Activated naive CD4-positive, alpha-beta T cell treated with anti-CD3 and anti-CD28 coated beads for 36 hours (primary cell): ENCODE measurements at places on chromosomes 4 and X.

- H3K4me1 ChIP-seq, result no peaks in the 10 kb centered on the region
- no peak overlapping the region for H3K4me3 ChIP-seq
- H3K27ac ChIP-seq, result no peak overlapping the region
- no peaks in the 10 kb centered on the region for H3K36me3 ChIP-seq
These were observed 16.0 kb upstream of the SH3TC1 start for GRCh38 chr4:8182858-8183725.

DNA sequence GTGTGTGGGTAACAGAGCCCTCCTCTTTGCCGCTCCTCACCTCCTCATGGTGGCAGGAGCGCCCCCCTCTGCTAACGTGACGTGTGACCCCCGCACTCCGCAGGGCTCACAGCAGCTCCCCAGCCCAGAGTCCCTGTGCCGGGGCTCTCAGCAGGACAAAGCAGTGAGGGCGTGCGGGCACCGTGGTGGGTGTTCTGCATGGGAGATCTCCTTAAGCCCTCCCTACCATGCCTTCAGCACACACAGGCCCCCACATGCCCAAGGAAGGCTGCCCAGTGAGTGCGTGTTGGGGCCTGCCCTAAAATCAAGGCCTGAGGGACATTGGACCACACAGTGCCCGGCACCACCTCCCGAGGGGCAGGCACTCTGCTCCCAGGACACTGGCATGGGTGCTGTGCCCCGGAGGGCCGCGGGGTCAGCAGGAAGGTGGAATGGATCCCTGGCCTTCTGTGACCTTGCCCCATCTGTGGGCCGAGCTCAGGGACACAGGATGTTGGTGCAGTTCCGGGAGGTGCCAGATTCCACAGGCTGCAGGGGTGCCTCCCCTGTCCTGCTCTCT, 10.1 kb downstream of the PSAPL1 start:
- no peak overlapping the region for H3K27ac ChIP-seq
- H3K4me3 ChIP-seq, result no peak overlapping the region
- no peak for DNase-seq
- H3K27me3 ChIP-seq, result no peaks in the 10 kb centered on the region

GRCh38 chrX:94752434-94753169, 1078.6 kb downstream of the FAM133A start:
- H3K4me1 ChIP-seq, result no peaks in the 10 kb centered on the region
- H3K27ac ChIP-seq, result no peak overlapping the region
- no peaks in the 10 kb centered on the region for H3K27me3 ChIP-seq
- H3K36me3 ChIP-seq, result no peaks in the 10 kb centered on the region
- DNase-seq, result no peak

GRCh38 chrX:36534900-36535299, 473.3 kb upstream of the FAM47C start:
- no peak overlapping the region for H3K27ac ChIP-seq
- no peak for DNase-seq
- no peak overlapping the region for H3K4me3 ChIP-seq
- no peaks in the 10 kb centered on the region for H3K36me3 ChIP-seq
- no peaks in the 10 kb centered on the region for H3K27me3 ChIP-seq
- no peaks in the 10 kb centered on the region for H3K4me1 ChIP-seq

GRCh38 chr4:90080116-90080515, 47.1 kb upstream of the CCSER1 start:
- no peak overlapping the region for H3K27ac ChIP-seq
- no peak for DNase-seq
- H3K4me3 ChIP-seq, result no peak overlapping the region
- H3K36me3 ChIP-seq, result no peaks in the 10 kb centered on the region

DNA sequence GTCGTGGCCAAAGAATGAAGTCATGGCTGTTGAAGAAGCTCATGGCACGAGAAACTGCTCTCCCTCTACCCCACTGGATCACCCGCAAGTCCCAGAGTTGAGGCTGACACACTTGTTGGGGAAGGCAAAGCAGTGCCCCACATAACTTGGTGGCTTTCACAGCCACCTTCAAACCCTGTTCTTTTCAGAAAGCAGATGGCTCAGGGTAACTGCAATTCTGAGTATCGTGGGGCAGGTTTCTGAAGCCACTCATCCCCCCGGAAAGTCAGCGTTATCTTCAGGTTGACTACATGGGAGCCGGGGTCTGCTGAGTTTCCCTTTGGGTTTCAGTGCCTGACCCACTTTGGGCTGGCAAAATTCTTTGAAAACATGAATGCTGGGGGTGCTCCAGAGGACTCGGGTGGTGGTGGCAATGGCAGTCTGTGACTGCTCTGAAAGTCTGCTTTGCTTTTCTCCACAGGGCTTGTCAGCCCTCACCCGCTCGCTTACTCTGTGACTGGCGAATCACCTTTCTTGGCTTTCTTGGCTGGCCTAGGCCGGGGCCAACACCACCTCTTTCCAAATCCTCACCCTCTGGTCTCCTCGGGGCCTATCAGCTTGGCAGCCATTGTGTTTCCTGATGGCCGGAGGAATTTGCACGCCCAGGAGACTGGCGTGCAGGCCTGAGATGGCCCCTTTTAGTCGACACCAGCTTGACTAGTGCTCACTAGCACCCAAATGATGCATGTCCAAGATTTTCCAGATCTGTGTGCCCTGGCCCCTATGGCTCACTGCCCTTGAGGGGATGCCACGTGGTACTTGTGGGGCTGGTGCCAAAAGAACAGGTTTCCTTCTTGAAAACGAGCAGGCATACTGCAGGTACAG, 7.3 kb downstream of the PPP1R3F start:
- peaks cover 2% of the 10 kb centered on the region for H3K36me3 ChIP-seq
- peak overlapping the region; percentile 94 for H3K27ac ChIP-seq
- no peaks in the 10 kb centered on the region for H3K27me3 ChIP-seq
- H3K4me1 ChIP-seq, result peaks cover 86% of the 10 kb centered on the region
- peak; percentile 64 for DNase-seq

DNA sequence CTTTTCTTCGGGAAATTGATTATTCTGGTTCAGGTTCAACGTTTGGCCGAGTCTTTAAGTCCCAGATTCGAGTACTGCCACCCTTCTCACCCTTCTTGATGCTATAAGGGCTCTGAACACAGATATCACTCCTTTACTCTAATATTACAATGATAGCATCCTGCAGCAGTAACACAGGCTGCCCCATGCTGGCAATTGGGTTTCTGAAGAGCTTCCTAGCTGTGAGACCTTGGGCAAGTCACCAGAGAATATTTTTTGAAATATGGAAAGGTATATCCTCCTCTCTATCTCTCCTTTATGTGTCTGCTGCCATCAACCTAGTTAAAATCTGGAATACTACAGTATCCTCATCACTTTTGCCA, 297 bp upstream of the MTMR8 start:
- peak overlapping the region; percentile 89 for H3K4me3 ChIP-seq
- no peaks in the 10 kb centered on the region for H3K36me3 ChIP-seq
- H3K4me1 ChIP-seq, result peaks cover 17% of the 10 kb centered on the region
- no peak for DNase-seq
- H3K27me3 ChIP-seq, result no peaks in the 10 kb centered on the region
- H3K27ac ChIP-seq, result peak overlapping the region; percentile 75

GRCh38 chr4:96776920-96777527, 937.1 kb downstream of the PDHA2 start:
- H3K27me3 ChIP-seq, result no peaks in the 10 kb centered on the region
- no peaks in the 10 kb centered on the region for H3K4me1 ChIP-seq
- no peaks in the 10 kb centered on the region for H3K36me3 ChIP-seq
- H3K27ac ChIP-seq, result no peak overlapping the region
- H3K4me3 ChIP-seq, result no peak overlapping the region

GRCh38 chr4:43380093-43380492, 487.6 kb downstream of the GRXCR1 start:
- H3K4me3 ChIP-seq, result no peak overlapping the region
- no peaks in the 10 kb centered on the region for H3K36me3 ChIP-seq
- H3K4me1 ChIP-seq, result no peaks in the 10 kb centered on the region
- H3K27me3 ChIP-seq, result no peaks in the 10 kb centered on the region

DNA sequence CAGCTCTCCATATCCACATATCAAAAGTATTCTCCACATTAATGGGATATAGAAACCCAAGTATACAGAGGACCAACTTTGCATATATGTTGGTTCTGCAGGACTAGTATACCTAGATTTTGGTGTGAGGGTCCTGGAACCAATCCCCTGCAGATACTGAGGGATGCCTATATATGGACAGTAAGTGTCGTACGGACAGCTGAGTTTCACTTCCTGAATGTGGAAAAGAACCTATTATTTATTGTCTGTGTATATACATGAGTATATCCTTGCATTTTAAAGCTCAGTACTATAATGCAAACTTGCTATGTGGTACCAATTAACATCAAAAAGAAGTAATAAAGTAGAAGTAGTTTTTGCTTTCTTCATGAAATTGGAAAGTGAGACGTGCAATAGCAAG, 101.9 kb downstream of the FBXW7 start:
- no peaks in the 10 kb centered on the region for H3K27me3 ChIP-seq
- no peak overlapping the region for H3K27ac ChIP-seq
- H3K36me3 ChIP-seq, result peaks cover 7% of the 10 kb centered on the region
- H3K4me3 ChIP-seq, result no peak overlapping the region

- peaks cover 3% of the 10 kb centered on the region for H3K4me1 ChIP-seq
- no peak for DNase-seq
- H3K4me3 ChIP-seq, result no peak overlapping the region
These were observed 1.6 kb upstream of the SH3RF1 start for GRCh38 chr4:169272265-169272886.

DNA sequence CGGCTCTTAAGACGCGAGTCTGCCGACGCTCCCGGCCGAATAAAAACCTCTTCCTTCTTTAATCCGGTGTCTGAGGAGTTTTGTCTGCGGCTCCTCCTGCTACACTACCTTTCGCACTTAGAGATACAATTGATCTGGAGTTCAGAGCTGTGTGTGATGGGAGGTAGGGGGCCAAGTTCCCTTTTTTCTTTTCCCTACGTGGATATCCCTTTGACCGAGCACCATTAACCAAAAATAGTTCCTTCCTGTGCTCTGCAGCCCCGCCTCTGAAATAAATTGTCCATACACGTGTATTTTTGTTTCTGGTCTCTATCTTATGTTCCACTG, 555 bp upstream of the PGM2 start:
- peak overlapping the region; percentile 100 for H3K4me3 ChIP-seq
- peak; percentile 13 for DNase-seq
- H3K36me3 ChIP-seq, result peaks cover 21% of the 10 kb centered on the region

DNA sequence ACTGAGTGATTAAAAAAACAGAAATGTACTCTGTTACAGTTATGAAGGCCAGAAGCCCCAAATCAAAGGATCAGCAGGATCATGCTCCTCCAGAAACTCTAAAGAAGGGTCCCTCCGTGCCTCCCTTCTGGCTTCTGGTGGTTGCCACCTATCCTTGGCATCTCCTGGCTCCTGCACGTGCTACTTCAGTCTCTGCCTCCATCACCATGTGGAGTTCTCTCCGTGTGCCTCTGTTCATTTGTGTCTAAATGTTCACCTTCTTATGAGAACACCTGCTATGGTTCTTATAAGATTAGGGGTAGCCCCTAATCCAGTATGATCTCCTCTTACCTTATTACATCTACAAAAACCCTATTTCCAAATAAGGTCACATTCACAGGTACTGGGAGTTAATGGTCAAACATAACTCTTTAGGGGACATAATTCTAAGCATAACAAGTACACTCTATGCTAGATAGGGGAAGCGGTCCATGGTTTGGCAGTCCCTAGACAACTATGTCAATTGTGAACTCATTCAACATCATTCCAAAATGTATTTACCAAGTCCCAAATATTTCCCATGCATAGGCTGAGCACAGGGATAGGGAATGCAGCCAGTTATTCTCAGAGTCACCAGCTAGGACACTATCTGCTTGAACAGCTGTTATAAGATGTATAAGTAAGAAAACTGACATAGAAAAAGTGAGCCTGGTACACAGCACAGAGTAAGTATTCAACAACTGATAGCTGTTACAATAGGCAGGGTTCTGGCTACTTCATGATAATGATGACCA, 295.5 kb upstream of the BOD1L1 start:
- H3K4me1 ChIP-seq, result no peaks in the 10 kb centered on the region
- H3K27me3 ChIP-seq, result no peaks in the 10 kb centered on the region
- H3K36me3 ChIP-seq, result no peaks in the 10 kb centered on the region
- H3K27ac ChIP-seq, result no peak overlapping the region
- no peak overlapping the region for H3K4me3 ChIP-seq

- no peaks in the 10 kb centered on the region for H3K4me1 ChIP-seq
- DNase-seq, result no peak
- H3K4me3 ChIP-seq, result no peak overlapping the region
- H3K36me3 ChIP-seq, result no peaks in the 10 kb centered on the region
- no peak overlapping the region for H3K27ac ChIP-seq
These were observed 9.6 kb upstream of the PGRMC1 start for GRCh38 chrX:119226446-119226845.

DNA sequence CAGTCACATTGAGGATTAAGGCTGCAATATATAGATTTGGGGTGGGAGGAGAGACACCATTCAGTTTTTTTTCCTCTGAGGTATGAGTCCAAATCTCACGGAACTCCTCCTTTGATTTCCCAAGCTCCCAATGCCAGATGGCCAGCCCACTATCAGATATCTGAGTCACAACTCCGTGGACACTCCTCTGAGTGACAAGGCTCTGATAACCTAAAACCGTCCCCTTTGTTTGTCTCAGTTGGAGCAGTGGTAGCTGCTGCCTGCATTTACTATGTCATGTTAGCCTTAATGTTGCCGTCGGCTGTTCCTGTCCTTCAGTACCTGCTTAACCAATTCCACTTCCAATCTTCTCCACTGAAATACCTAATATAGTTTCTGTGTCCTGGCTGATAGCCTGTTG, 107.3 kb downstream of the DTHD1 start:
- H3K27me3 ChIP-seq, result no peaks in the 10 kb centered on the region
- no peak overlapping the region for H3K4me3 ChIP-seq
- H3K27ac ChIP-seq, result no peak overlapping the region
- no peak for DNase-seq
- peaks cover 26% of the 10 kb centered on the region for H3K4me1 ChIP-seq
- no peaks in the 10 kb centered on the region for H3K36me3 ChIP-seq

- no peak for DNase-seq
- H3K36me3 ChIP-seq, result no peaks in the 10 kb centered on the region
- H3K4me3 ChIP-seq, result no peak overlapping the region
- H3K4me1 ChIP-seq, result no peaks in the 10 kb centered on the region
- H3K27ac ChIP-seq, result no peak overlapping the region
These were observed 86.4 kb upstream of the C4orf50 start for GRCh38 chr4:6104541-6105130.

- no peaks in the 10 kb centered on the region for H3K27me3 ChIP-seq
- H3K4me3 ChIP-seq, result no peak overlapping the region
- H3K27ac ChIP-seq, result no peak overlapping the region
- H3K4me1 ChIP-seq, result no peaks in the 10 kb centered on the region
- no peaks in the 10 kb centered on the region for H3K36me3 ChIP-seq
These were observed 186.5 kb upstream of the ATP6AP2 start for GRCh38 chrX:40394302-40394701.

GRCh38 chrX:153029875-153030274, 26.4 kb upstream of the PNMA3 start:
- H3K27me3 ChIP-seq, result no peaks in the 10 kb centered on the region
- H3K27ac ChIP-seq, result no peak overlapping the region
- H3K36me3 ChIP-seq, result no peaks in the 10 kb centered on the region

GRCh38 chrX:19785647-19786046, 101.8 kb downstream of the SH3KBP1 start:
- H3K27me3 ChIP-seq, result no peaks in the 10 kb centered on the region
- H3K36me3 ChIP-seq, result peaks cover 10% of the 10 kb centered on the region
- peaks cover 74% of the 10 kb centered on the region for H3K4me1 ChIP-seq
- peak overlapping the region; percentile 91 for H3K27ac ChIP-seq
- DNase-seq, result peak; percentile 81
